ENCODE measurements at places on chromosomes 4 and X.

DNA sequence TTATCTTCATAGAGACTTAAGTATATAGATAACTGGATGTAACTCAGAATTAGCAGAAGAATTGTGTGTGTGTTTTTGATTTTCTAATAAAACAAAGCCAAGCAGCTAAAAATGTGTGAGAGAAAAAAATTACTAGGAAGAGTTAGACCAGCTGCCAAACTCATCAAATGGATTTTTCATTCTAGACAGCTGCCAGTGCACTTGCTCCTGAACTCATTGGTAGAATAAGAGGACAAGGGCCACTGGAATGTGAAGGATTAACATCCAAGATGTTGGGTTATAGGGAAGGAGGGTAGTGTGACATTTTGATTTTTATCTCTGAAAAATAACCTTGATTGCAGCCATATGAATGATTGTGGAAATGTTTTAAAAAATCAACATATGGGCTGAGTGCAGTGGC is 49.7 kb downstream of the EGF start:
- DNase-seq, result no peak

- DNase-seq, result no peak
Observed at GRCh38 chr4:48017108-48017571, 568 bp downstream of the NIPAL1 start.

GRCh38 chr4:86895692-86896488 is 3.7 kb upstream of the C4orf36 start:
- DNase-seq, result no peak

DNA sequence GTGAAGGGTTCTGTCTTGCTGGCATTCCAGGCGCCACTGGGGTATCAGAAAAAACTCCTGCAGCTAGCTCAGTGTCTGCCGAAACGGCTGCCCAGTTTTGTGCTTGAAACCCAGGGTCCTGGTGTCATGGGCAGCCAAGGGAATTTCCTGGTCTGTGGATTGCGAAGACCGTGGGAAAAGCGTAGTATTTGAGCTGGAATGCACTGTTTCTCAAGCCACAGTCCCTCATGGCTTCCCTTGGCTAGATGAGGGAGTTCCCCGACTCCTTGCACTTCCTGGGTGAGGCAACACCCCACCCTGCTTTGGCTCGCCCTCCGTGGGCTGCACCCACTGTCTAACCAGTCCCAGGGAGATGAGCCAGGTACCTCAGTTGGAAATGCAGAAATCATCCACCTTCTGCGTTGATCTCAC is 40.1 kb downstream of the NOP14 start:
- DNase-seq, result no peak

DNA sequence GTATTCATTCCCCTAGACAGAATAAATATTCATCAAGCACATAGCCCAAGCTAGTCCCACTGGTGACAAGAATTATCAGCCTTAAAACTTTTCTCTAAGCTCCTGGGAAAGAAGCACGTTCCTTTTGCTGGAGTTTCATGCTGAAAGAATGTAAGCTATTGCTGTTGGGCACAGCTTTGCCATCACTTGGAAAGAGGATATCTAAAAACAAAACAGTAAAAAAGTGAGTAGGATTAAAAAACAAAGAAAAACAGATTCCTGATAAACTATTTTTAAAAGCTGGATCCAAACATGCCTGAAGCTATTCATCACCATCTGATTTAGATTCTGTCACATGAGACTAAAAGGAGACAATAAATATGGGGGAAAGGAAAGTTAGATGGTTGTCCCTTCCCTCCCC is 176.8 kb downstream of the SCFD2 start:
- peak; percentile 52 for DNase-seq

- DNase-seq, result no peak
Observed at GRCh38 chr4:184896868-184897715, 71.3 kb upstream of the ACSL1 start.

DNA sequence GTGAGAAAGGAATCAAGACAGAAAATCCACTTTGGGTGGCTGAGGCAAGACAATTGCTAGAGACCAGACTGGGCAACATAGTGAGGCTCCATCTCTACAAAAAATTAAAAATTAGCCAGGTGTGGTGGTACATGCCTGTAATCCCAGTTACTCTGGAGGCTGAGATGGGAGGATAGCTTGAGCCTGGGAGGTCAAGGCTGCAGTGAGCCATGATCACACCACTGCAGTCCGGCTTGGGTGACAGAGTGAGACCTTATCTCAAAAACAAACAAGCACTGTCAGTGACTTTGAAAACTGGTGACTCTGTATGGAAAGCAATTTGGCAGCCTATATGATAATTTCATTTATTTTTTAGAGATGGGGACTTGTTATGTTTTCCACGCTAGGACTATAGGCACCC is 2.3 kb upstream of the ELOVL6 start:
- DNase-seq, result no peak

DNA sequence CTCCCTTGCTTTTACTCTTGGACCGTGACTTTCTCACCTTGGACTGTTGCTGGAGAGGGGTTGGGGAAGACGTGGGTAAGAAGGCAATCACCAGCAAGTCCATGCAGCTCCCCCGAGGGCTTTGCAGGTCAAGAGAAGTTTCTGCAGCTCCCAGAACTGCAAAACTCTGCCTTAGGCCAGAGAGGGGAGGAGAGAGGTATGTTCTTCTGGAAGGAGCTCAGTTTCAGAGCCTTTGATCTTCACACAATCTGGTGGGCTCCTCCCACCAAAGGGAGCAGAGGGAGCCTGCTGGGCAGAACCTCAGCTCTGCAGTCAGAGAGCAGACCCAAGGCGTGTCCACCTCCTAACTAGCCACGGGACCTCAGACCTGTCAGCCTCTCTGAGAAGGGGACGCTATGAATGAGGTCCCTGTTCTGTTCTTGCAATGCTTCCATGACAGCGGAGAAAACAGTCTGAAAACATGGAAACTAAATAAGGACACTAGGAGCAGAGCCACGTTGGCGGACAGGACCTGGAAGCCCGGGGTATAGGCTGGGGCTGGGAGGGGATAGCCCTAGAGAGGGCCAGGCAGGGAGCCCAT is 92.8 kb downstream of the EVC2 start:
- no peak for DNase-seq

- no peak for DNase-seq
Observed at GRCh38 chr4:98030059-98030458, 113.2 kb downstream of the STPG2 start.

- no peak for DNase-seq
Observed at GRCh38 chr4:184765473-184766340, 31.8 kb upstream of the CENPU start.

GRCh38 chr4:139266583-139267257 is 13.3 kb downstream of the MGARP start:
- peak; percentile 75 for DNase-seq

DNA sequence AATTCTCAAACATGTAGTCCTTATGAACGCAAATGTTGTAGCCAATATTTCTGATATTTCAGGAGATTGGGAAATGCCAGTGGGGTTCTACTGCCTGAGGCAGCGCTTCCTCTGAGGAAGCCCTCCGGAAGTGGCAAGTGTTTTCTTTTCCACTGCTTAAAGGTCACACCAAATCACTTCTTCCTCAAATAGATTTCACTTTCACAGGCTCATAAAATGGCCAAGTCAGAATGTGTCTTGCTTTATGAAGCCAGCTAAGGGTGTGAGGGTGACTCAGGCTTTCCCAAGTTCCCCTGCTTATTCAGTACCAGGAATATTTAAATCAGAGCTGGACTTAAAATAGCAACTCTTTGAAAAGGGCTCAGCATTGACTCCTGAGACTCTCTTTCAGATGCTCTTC is 514.2 kb upstream of the DIPK2B start:
- DNase-seq, result no peak

GRCh38 chr4:15894393-15894792 is 44.1 kb downstream of the FGFBP1 start:
- no peak for DNase-seq

DNA sequence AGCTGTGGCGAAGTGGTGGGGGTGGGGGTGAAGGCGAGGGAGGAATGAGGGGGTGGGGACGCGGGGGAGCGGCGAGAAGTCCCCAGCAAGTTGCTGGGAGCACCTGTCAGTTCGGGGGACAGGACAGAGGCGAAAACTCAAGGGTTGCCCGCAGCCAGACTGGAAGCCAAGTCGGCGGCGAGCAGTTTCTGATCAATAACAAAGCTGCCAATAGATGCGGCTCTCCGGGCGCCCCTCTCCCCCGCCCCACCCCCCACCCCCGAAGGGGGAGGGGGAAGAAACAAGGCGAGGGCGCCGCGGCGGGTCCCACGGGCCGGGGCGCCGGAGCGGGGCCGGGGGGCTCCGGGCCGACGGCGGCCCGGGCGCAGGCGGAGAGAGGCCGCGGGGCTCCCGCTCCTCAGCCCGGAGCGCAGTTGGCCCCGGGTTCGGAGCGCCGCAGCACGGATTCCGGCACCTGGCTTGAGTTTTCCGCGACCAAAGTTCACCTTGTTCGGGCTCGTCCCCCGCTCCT is 379 bp downstream of the PDGFC start:
- DNase-seq, result no peak

DNA sequence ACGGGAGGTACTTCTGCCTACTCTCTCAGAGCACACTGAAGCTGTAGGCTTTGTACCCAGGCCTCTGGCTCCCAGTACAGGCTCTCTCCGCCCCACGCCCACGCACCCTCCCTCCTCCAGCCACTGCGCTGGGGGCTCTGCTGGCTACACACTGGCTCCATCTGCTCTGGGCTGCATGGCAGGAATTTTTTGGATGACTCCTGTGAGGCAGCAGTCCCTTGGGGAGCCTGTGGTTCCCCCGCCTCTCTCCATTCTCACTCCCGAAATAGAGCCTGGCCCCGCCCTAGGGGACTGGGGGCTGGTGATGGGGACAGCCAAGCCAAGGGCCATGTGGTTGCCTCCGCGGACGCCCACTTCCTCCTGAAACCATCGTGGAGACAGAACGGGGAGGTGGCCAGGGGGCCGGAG is 58.1 kb upstream of the ADRA2C start:
- no peak for DNase-seq

- DNase-seq, result no peak
Observed at GRCh38 chr4:56218230-56218895, 168.9 kb downstream of the AASDH start.

DNA sequence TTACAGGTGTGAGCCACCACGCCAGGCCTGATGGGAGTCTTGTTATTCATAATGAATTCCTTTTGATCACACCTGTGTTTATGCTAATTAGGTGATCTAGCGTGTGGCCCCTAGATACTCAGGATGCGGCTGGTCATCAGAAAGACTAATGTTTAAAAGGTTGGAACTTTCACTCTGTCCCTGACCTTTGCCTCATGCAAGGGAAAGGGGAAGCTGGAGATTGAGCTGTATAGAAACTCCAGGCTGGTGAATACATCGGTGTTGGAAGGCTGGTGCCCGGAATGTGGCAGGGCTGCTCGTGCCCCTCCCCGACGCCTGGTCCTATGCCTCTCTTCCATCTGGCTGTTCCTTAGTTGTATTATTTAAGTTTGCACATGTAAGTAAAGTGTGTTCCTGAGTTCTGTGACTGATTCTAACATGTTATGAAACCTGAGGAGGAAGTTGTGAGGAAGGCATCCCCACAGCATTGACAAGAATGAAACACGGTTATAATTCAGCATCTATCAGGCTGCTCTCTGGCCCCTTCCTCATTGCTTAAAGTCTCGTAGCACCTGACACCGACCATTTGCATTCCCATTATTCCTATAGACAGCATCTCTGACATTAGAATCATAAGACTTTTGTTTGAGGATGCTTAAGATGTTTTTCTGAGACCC is 28.9 kb downstream of the CASP3 start:
- DNase-seq, result no peak

DNA sequence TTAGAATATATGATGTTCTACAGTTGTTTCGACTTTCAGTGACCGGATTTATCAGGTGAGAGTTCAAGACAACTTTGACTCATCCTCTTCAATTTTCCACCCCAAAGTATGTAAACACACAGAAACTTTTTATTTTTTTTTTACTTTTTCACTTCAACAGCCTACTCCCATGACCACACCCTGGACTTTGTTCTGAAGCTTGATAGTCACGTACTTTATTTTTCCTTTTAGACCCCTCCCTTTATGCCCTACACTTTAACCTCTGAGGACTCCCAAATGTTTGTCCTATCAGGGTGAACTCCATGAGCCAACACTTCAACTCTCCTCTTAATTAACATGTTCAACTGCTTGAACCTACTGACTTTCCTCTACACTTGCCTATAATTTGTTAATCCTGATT is 2.5 kb upstream of the DDX60 start:
- DNase-seq, result no peak

- DNase-seq, result no peak
Observed at GRCh38 chrX:6026980-6027379, 201.7 kb downstream of the NLGN4X start.

DNA sequence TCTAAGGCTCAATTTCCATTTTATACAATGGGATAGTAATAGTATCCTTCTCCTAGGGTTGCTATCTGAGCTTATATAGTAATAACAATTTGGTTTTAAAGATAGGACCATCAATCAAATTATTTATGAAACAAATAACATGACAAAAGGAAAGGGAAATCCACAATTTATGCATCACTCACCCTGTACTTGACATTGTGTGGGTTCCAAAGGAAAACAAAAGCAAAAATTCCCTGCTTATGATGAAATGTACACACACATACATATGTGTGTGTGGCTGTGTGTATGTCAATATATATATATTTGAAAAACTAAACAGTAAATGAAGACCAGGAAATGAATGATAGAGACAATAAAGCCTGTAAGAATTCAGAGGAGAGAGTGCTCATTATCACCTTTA is 2.9 kb upstream of the TNIP3 start:
- no peak for DNase-seq

DNA sequence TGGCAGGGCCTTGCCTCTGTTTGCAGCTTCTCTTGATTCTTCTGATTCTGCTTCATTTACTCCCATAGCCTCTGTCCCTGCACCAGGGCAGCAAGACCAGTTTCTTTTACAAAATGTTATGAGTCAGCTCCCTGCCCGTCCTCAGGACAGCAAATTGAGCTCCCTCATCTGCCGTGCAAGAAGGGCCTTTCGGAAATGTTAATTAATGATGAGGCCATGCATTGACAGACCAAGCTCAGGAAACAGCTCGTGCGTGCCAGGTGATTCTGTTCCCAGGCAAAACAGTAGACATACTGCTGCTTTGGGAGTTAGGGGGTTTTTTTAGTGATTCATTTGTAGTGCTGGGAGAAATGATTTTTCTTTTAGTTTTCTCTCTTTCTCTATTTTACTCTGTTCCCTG is 231.7 kb downstream of the FBXW7 start:
- no peak for DNase-seq

DNA sequence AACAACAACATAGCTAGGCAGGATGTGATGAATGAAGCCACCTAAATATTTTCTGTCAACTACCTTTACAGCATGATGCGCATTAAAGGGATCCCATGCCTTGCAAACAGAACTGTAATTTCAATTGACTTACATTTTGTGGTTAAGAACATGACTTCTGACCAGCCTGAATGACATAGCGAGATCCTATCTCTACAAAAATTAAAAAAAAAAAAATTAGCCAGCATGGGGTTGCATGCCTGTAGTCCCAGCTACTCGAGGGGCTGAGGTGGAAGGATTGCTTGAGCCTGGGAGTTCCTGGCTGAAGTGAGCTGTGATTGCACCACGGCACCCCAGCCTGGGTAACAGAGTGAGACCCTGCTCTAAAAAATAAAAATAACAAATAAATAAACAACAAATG is 680.6 kb downstream of the IQCM start:
- no peak for DNase-seq

- no peak for DNase-seq
Observed at GRCh38 chrX:124737771-124738170, 391.4 kb downstream of the SH2D1A start.

GRCh38 chr4:71648923-71649322 is 135.0 kb downstream of the GC start:
- no peak for DNase-seq

GRCh38 chrX:29903360-29903759 is 312.0 kb upstream of the MAGEB2 start:
- DNase-seq, result no peak

- no peak for DNase-seq
Observed at GRCh38 chr4:172776203-172776861, 392.3 kb upstream of the GALNT7 start.

Measured in BJ (cell line).